ENCODE measurements at places on chromosomes 1 and 21. TPM values are rescaled to one million over a fixed set of nuclear protein-coding genes. Genes with fewer than 3 reads are reported as not detected.

- DNase-seq = no peak
Measured at GRCh38 chr1:99594205-99594604, 51.7 kb upstream of the PALMD start.

DNA sequence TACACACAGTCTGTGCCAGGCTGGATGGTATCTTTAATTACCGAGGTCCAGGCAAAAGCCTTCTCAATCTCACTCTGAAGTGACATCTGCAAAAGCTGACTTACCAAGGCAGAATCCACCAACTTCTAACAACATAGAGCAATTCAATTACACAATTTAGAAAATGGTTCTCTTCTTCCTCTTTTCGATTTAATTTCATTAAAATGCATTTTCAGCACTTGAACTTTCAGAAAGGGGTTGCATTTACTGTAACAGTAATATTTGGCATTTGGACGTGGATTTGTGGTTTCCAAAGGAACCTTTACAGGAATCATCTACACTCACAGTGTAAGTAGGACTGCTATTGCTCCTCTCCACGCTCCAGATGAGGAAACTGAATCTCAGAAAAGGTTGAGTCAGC lies 53.3 kb downstream of the ERO1B start:
- DNase-seq = no peak

DNA sequence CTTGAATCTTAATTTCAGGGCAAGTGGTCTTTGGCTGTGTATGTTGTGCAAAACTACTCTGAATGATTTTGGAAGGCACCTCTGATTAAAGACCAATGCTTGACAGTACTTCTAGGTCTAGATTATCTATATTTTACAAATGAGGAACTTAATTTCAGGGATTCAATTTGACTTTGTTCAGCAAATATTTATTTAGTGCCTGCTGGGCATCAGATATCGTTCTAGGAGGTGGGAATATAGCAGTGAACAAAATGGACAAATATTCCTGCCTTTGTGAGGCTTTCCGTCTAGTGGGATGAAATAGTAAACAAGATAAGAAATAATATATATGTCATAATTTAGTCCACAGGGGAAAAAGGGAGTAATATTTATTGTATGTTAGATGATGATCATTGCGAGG lies 4.7 kb downstream of the ZNF326 start:
- no peak for DNase-seq

DNA sequence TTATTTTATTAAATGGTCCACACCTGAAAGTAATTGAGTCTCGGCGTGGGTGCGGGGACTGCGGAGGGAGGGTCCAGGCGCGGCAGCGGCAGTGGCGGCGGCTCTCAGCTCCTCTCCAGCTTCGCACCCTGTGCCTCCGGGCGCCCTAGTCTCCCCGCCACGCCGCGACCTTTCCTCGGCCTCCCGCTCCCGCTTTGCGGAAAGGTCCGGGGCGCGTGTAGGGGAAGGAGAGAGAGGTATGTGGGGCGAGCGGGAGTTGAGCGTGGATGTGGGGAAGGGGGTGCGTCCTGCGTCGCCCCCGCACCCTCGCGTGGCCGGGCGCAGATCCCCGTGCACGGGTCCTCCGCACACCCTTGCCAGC lies 13.4 kb upstream of the ALX3 start:
- no peak for DNase-seq

GRCh38 chr1:169110236-169110635 lies 3.7 kb downstream of the ATP1B1 start:
- DNase-seq = no peak

DNA sequence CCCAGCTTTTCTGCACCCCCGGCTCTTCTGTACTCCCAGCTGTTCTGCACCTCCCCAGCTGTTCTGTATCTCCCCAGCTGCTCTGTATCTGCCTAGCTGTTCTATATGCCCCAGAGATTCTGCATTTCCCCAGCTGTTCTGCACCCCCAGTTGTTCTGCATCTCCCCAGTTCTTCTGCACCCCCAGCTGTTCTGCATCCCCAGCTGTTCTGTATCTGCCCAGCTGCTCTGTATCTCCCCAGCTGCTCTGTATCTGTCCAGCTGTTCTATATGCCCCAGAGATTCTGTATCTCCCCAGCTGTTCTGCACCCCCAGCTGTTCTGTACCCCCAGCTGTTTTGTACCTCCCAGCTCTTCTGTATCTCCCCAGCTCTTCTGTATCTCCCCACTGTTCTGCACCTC lies 41.1 kb downstream of the UMODL1 start:
- DNase-seq = no peak

GRCh38 chr1:60916199-60916598 lies 166.2 kb upstream of the NFIA start:
- no peak for DNase-seq

GRCh38 chr1:245771511-245772281 lies 616.9 kb downstream of the KIF26B start:
- DNase-seq = no peak

- no peak for DNase-seq
Measured at GRCh38 chr21:31222142-31222541, 121.9 kb downstream of the TIAM1 start.

Gene FCRLA
- total RNA-seq = not detected

Gene PEAR1
- total RNA-seq = 31.0 TPM

Gene ERICH3
- not detected for total RNA-seq

Gene PLPPR4
- 0.28 TPM for total RNA-seq

Gene PTCH2
- total RNA-seq = 1.3 TPM

Gene AUNIP
- not detected for total RNA-seq

Gene RHD
- total RNA-seq = not detected
